HEK293T (cell line): ENCODE measurements at places on chromosomes 3 and 15.

GRCh38 chr3:146948186-146948585, 343.0 kb upstream of the PLSCR5 start:
- no peak for DNase-seq

GRCh38 chr3:77281721-77282120, 241.8 kb downstream of the ROBO2 start:
- no peak for DNase-seq

DNA sequence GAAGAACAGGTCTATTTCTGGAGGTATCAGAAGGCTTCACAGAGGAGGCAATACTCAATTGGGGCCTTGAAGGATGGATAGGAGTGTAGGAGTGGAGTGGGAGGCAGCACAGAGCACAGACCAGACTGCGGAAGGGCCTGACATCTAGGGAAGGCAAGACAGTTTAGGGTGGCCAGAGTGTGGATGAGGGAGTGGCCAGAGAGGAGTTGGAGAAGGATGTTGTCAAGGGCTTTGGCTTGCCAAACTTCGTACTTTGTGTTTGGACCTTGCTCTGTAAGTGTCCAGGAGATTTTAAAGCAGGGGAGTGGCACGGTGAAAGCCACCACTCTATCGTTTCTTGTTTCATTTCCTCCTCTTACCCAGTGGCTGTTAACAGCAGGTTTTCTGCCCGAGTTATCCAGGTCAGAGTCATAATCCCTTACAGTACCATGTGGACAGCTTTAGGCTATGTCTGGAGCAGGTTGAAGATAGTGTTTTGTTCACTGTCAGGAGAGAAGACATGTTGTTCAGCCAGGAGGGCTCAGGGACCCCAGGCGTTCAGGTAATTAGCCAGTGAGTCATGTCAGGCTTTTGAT, 12.3 kb downstream of the SMAD3 start:
- no peak for DNase-seq

DNA sequence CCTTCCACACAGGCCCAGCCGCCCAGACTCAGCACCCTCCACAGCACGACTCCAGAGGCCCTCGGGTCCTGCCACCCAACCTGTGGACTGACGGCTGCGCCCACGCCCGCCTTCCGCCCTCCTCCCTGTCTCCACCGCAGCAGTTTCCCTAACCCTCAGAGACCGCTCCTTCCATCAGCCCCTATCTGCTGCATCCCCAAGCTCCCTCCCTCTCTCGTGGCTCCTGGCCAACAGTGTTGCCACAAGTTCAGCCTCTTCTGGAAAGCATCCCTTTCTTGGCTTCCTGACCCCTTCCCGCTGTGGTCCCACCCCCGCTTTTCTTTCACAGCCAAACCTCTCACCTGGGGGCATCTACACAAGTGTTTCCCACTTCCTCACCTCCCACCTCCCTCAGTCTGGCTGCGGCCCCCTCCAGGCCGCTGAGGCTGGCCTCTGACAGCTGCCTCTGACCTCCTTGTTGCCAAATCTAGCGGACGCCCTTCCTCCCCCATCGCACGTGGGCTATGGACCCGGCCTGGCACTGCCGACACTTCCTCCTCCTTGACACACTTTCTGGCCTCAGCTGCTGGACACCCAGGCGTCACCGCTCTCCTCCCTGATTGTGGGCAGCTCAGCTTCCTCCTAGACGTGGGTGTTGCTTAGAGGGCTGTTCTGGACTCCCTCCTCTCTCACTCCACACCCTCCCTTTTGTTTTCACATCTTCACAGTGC, 168.8 kb upstream of the TLE3 start:
- no peak for DNase-seq

DNA sequence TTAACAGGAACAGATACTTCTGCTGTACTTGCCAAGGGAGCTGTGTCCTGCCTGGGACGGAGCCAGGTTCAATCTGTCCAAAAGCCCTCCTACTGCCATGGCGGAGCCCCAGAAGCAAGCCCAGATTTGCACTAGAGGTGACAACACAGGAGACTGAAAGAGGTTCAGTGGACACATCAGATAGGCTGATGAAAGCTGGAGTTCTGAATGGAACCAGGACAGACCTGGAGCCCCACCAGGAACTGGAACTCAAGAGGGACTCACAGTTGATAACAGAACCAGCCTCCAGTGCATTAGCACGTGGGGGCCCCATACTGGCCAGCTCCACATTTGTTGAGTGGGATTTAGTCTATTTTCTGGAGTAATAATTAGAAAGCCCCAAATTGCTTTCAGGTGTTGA, 315.5 kb downstream of the ARRDC4 start:
- no peak for DNase-seq

DNA sequence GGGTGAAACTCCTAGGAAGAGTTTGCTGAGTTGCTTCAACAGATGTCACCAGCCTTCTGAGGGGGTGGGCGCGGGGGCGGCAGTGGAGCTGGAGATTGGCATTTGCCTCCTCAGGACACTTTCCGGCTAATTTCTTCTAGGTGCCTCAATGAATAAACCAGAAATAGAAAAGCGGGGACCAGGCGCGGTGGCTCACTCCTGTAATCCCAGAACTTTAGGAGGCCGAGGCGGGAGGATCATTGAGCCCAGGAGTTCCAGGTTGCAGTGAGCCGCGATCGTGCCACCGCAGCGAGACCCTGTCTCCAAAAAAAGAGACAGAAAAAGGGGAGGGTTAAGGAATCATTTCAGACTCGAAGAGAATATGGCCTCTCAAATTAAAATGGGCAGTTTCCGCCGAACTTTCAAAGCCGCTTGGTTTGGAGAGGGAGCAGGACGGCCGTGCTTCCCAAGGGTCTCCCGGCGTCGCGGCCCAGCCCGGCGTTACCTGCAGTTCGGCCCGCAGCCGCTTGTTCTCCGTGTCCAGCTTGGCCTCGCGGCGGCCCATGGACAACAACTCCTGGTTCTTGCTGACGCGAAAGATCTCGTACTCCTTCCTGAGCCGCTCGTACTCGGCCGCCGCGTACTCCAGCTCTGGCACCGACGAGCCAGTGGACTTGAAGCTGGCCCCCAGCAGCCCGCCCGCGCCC, 587 bp downstream of the NPHP3 start:
- peak; percentile 48 for DNase-seq

- DNase-seq: no peak
Observed at GRCh38 chr15:97456521-97457202, 503.8 kb upstream of the ARRDC4 start.

GRCh38 chr3:72745146-72745999, 102.9 kb downstream of the SHQ1 start:
- DNase-seq: no peak

GRCh38 chr3:117562000-117562399, 852.4 kb downstream of the TUSC7 start:
- no peak for DNase-seq

GRCh38 chr3:126448893-126449180, 26.9 kb downstream of the ZXDC start:
- DNase-seq: no peak

DNA sequence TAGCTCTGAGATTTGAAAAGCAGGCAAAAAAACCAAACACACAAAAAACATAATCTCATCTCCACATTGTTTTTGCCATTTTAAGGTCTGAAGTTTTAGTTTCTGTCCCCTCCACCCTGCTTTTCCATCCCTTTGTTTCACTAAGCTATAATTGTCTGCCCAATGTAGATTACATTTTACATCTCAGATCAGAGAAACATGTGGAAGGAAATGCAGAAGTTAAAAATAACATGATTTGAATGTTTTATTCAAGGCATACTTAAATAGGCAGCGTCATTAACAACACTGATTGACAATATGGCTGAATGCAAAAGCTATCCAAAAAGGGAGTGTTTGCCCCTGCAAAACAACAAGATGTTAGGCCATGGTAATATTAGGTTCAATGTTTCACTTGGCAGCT, 448.1 kb upstream of the ZNF385D start:
- DNase-seq: no peak

DNA sequence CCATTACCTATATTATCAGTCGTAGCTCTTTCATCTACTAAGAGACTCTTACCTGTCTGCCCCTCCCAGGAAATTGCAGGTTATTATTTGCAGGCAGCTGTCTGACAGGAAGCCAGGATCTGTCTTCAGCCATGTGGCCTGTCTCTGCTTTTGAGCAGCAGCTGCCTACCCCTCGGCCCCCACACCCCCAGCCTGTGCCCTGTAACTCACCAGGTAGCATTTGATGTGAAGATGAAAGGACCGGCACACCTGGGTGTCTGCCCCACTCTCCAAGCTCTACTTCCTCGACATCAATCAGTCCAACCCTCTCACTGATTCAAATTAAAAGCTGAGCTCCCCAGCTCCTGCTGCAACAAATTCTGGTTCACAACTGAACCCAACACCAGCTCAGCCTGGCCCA, 197.2 kb upstream of the CTNNB1 start:
- DNase-seq: no peak

GRCh38 chr15:77874063-77874462, 203.4 kb downstream of the TBC1D2B start:
- DNase-seq: no peak

GRCh38 chr15:89326316-89326715, 8.3 kb downstream of the POLG start:
- DNase-seq: no peak

DNA sequence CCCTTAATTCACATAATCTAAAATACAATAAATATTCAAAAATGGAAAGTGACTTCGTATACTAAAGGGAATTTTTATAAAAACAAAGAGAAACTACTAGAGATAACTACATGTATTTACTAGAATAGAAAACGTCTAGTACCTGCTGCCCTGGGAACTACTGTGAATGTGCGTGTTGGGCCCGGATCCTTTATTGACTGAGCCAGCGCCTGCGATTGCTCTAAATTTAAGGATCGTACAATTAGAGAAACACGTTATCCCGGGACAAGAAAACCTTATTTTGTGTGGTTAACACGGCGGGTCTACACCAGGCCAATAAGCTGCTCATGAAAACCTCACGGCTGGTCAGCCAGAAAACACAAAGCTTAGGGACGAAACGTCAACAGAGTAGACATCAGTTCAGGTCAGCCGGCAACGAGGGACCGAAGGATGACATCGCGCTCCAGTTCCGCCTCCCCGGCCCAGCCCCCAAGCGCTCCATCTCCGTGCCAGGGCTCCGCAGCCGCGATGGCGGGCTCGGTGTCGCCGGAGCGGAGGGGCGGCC, 555 bp downstream of the TM2D3 start:
- no peak for DNase-seq

DNA sequence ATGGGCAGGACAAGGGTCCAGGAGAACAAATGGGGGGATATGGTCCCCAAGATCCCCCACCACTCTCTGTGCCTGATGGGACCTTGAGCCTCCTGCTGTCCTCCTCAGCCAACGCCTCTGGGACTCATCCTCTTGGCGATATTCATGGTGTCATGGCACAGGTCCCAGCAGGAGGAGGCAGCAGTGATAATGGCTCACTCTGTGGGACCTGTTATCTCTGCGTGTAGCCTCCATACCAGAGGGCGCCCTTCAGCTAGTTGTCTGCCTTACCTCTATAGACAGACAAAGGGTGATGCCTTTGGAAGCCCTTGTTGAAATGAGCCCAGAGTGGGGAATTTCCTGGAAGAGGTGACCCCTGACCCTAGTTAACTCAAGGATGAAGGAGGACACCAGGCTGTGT, 7.4 kb downstream of the ZBTB47 start:
- DNase-seq: no peak

DNA sequence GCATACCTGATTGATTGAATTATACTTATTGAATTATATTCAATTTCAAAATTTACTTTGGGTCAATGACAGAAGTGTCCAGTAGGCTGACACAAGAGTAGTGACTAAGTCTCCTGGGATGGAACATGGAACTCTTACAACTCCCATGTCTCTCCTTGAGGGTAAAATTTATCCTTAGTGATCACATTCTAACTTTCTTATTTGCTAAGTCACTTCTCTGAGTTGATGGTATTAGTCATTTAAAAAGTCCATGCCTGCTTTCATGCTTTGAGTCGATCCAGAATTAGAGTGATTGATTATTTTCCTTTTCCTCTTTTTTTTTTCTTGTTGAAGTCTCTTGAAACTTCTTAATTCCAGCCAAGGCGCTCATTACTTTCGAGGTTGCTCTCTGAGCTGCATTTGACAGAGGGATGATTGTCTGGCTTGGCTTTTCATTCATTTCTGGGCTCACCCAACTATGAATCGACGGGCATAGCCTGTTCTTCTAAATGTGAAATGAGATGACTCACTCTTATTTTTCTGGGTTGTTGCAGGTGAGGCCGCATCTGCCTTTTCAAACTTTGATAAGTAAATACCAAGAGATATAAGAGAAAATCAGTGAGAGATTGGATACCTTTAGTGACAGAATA, 34.9 kb downstream of the LRRC3B start:
- DNase-seq: no peak

GRCh38 chr15:58704155-58704865, 45.2 kb downstream of the ADAM10 start:
- no peak for DNase-seq

- no peak for DNase-seq
Observed at GRCh38 chr3:102531686-102532085, 96.9 kb downstream of the ZPLD1 start.

GRCh38 chr3:171293142-171293782, 166.9 kb downstream of the TNIK start:
- DNase-seq: no peak

GRCh38 chr3:76668653-76669052, 371.2 kb upstream of the ROBO2 start:
- DNase-seq: no peak

DNA sequence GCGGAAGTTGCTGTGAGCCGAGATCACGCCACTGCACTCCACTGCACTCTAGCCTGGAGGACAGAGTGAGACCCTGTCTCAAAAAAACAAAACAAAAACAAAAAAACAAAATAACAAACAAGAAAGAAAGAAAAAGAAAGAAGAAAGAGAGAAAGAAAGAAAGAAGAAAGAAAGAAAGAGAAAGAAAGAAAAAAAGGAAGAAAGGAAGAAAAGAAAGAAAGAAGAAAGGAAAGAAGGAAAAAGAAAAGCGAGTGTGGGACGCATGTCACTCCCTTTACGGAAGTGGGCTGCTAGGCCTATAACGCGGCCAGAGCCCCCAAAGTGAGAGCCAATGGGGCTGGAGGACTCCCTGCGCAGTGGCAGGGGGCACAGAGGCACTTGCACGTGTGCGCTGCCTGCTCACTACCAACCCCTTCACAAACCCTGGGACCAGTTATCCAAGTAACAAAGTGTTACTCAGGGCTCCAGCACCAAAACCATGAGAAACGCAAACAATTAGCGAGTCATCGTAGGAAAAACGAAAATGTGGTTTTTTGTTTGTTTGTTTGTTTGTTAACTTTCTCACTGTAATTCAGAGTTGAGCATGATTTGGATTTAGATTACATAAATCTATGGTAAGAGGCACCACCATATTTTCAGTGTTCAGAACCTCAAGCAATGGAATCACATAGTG, 40.8 kb upstream of the ATP1B3 start:
- no peak for DNase-seq

GRCh38 chr3:177828208-177828565, 630.9 kb upstream of the TBL1XR1 start:
- no peak for DNase-seq

GRCh38 chr3:67685499-67685898, 31.1 kb upstream of the SUCLG2 start:
- no peak for DNase-seq

- no peak for DNase-seq
Observed at GRCh38 chr15:74123658-74124057, 6.7 kb upstream of the ISLR2 start.

GRCh38 chr15:84766461-84767035, 18.2 kb downstream of the ZNF592 start:
- DNase-seq: no peak

GRCh38 chr15:81785679-81786078, 260.1 kb downstream of the MEX3B start:
- no peak for DNase-seq

GRCh38 chr3:116155841-116156240, 289.4 kb downstream of the LSAMP start:
- DNase-seq: no peak

GRCh38 chr15:76339305-76340197, 3.0 kb downstream of the ISL2 start:
- DNase-seq: no peak
